ENCODE measurements at places on chromosomes 5 and 9. TPM values are rescaled to one million over a fixed set of nuclear protein-coding genes. Genes with fewer than 3 reads are reported as not detected.

The AQP7 gene
- total RNA-seq: 26.6 TPM

GRCh38 chr5:169171515-169171914 lies 129.4 kb downstream of the SLIT3 start:
- DNase-seq: no peak
- H3K36me3 ChIP-seq: no peaks in the 10 kb centered on the region
- no peak overlapping the region for H3K27ac ChIP-seq
- no peaks in the 10 kb centered on the region for H3K4me1 ChIP-seq
- no peaks in the 10 kb centered on the region for H3K27me3 ChIP-seq

- no peaks in the 10 kb centered on the region for H3K36me3 ChIP-seq
- no peak overlapping the region for H3K4me3 ChIP-seq
- H3K27ac ChIP-seq: no peak overlapping the region
- H3K4me1 ChIP-seq: no peaks in the 10 kb centered on the region
- H3K27me3 ChIP-seq: no peaks in the 10 kb centered on the region
- DNase-seq: no peak
These were observed 25.0 kb upstream of the FREM1 start for GRCh38 chr9:14935106-14935751.

DNA sequence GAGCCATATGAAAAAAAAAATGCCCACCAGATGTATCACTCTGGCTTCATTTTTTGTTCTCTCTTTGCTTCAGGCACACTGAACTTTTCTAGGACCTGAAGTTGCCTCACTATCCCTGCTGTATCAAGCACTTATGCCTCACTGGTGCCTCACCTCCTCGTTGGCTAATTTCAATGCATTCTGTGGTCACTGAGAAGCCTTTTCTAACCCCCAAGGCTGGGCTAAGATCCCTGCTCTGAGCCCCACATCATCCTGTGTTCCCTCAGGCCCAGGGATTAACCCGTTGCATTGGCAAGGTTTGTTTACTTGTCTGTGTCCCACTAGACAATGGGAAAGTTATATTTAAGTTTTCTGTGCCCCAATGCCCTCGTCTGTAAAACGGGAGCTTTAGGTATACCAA lies 362.7 kb downstream of the OSTF1 start:
- no peaks in the 10 kb centered on the region for H3K4me1 ChIP-seq
- no peak overlapping the region for H3K27ac ChIP-seq
- no peak for DNase-seq
- H3K4me3 ChIP-seq: no peak overlapping the region
- no peaks in the 10 kb centered on the region for H3K27me3 ChIP-seq

GRCh38 chr9:110950041-110950645 lies 88.1 kb downstream of the LPAR1 start:
- no peak for DNase-seq
- H3K27me3 ChIP-seq: no peaks in the 10 kb centered on the region
- H3K4me3 ChIP-seq: no peak overlapping the region
- H3K27ac ChIP-seq: no peak overlapping the region

DNA sequence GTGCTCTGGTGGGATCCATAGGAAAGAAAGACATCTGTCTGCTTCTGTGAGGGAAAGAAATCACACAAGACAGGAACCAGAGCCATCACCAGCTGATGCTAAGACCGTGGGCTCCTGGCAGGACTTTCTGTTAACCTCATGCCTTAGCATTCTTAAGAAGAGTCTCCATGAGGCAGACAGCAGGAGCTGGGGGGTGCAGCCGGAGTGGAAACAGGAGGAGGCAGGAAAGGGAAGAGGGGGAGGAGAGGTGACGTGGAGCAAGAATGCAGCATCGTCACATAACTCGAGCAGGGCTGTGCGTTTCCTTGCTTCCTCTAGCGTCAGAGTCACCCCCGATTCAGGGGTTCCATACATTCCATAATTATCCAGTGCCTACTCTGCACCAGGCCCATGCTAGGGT lies 53.6 kb downstream of the ERGIC1 start:
- peaks cover 28% of the 10 kb centered on the region for H3K36me3 ChIP-seq
- no peaks in the 10 kb centered on the region for H3K27me3 ChIP-seq
- H3K4me3 ChIP-seq: no peak overlapping the region
- no peaks in the 10 kb centered on the region for H3K4me1 ChIP-seq
- DNase-seq: no peak

The GMCL2 gene
- total RNA-seq: not detected

DNA sequence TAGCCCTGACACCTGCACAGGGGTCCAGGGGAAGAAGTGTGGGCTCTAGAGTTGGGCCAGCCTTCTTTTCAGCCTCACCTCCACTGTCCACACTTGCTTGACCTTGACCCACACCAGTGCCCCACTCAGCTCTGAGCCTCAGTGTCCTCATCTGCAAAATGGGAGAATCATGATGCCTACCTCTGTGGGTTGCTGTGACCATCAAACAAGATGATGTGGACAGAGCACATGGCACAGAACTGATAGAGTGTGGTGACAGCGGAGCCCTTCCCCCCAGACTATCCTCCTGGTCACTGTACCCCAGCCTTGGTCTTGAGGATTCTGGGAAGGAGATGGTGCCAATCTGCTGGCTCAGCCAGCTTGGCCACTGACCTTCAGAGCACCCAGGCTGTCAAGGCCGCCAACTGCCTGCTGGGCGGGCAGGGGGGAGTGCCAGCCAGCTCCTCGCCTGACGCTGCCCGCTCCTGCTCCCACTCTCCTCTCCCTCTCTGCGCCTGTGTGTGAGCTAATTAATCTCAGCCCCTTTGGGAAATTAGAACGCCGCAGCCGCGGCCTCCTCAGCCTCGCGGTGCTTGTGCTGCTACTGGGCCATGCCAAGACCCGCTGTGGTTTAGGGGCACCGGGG lies 16.7 kb downstream of the CXXC5 start:
- no peaks in the 10 kb centered on the region for H3K27me3 ChIP-seq
- H3K27ac ChIP-seq: peak overlapping the region; percentile 91
- no peak overlapping the region for H3K4me3 ChIP-seq
- peaks cover 98% of the 10 kb centered on the region for H3K4me1 ChIP-seq
- H3K36me3 ChIP-seq: no peaks in the 10 kb centered on the region

DNA sequence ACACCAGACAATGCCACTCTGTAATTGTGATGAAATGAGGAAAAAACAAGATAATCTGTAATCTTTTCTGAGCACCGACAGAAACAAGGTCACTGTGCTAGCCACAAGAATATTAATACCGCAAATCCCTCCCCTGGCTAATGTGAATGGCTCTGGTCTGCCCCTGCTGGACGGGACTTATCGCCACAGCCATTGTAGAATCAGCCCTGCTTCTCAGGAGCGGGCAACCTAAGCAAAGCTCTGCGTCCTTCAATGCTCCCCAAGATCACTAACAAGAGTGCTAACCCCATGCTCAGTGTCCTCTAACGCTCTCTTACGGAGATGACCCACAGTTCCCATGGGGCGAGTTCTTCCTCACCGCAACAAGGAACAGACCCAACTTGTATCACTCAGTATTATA lies 42.7 kb downstream of the OR2V1 start:
- no peak overlapping the region for H3K4me3 ChIP-seq
- no peaks in the 10 kb centered on the region for H3K36me3 ChIP-seq
- no peak for DNase-seq
- H3K4me1 ChIP-seq: no peaks in the 10 kb centered on the region
- peaks cover 3% of the 10 kb centered on the region for H3K27me3 ChIP-seq

DNA sequence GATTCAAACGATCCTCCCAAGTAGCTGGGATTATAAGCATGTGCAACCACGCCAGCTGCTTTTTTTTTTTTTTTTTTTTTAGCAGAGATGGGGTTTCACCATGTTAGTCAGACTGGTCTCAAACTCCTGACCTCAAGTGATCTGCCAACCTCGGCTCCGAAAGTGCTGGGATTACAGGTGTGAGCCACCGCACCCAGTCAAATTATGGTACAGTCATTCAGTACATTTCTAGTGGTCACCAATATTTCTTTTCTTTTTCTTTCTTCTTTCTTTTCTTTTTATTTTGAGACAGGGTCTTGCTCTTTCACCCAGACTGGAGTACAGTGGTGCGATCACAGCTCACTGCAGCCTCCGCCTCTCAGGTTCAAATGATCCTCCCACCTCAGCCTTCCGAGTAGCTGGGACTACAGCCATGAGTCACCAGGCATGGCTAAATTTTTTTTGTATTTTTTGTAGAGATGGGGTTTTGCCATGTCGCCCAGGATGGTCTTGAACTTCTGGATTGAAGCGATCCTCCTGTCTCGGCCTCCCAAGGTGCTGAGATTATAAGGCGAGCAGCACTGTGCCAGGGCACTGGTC lies 25.4 kb upstream of the DCP2 start:
- H3K4me3 ChIP-seq: no peak overlapping the region
- no peak overlapping the region for H3K27ac ChIP-seq
- H3K27me3 ChIP-seq: no peaks in the 10 kb centered on the region
- H3K4me1 ChIP-seq: no peaks in the 10 kb centered on the region
- H3K36me3 ChIP-seq: no peaks in the 10 kb centered on the region

- peak; percentile 61 for DNase-seq
- H3K4me3 ChIP-seq: no peak overlapping the region
- no peaks in the 10 kb centered on the region for H3K36me3 ChIP-seq
- no peaks in the 10 kb centered on the region for H3K27me3 ChIP-seq
- no peak overlapping the region for H3K27ac ChIP-seq
These were observed 24.2 kb upstream of the NREP start for GRCh38 chr5:111781200-111781599.

- DNase-seq: no peak
- H3K27me3 ChIP-seq: no peaks in the 10 kb centered on the region
- no peaks in the 10 kb centered on the region for H3K36me3 ChIP-seq
These were observed 144.0 kb upstream of the RPS23 start for GRCh38 chr5:82422001-82422740.

DNA sequence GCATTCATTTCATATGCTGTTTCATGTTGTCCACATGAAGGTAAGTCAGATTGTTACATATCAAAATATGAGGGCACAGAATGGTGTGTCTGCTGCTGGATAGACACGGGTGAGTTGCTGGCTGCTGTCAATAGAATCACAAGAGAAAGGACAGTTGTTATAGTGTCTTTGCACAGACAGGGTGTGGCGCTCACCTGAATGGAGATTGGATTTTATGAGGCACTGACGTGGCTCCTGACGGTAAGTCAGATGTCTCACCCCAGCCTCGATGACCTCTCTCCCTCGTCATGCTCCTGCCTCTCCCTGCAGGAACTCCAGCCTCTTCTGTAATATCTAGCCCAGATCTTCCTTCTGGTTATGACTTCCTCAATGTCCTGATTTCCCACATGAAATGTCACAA lies 75.4 kb upstream of the SELENOP start:
- no peak overlapping the region for H3K27ac ChIP-seq
- H3K36me3 ChIP-seq: no peaks in the 10 kb centered on the region
- no peak overlapping the region for H3K4me3 ChIP-seq
- H3K27me3 ChIP-seq: no peaks in the 10 kb centered on the region
- DNase-seq: no peak

The ANKRD20A1 gene
- 1.3 TPM for total RNA-seq

The CDC25C gene
- not detected for total RNA-seq

DNA sequence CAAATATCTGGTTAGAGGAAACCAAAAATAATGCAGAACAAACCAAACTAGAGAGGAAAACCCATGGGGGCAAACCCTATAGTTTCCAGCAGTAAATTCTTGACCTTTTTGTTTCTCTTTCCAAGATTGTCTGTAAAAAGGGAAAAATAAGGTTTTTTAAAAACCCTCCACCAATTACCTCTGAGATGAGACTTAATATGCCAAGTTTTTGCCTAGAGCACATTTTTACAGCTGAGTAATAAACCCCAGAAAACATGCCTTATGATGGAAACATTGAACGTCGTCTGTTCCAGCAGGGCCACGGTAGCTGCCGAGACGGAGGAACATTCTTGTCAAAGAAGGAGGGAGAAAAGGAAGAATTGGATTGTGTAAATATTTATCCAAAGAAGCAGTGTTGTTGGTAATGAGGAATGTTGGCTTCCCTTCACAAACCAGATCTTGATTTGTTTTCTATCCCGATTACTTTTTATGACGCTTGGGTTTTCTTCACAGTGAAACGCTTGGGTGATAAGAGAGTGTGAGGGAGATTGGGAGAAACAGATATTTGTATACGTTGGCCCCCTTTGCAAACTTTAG lies 17.3 kb upstream of the MSX2 start:
- no peak for DNase-seq
- no peak overlapping the region for H3K27ac ChIP-seq
- H3K27me3 ChIP-seq: no peaks in the 10 kb centered on the region
- H3K4me1 ChIP-seq: no peaks in the 10 kb centered on the region
- H3K36me3 ChIP-seq: no peaks in the 10 kb centered on the region

The TRIM7 gene
- total RNA-seq: 12.1 TPM

GRCh38 chr9:86546712-86547111 lies 192.5 kb upstream of the TUT7 start:
- DNase-seq: no peak
- no peaks in the 10 kb centered on the region for H3K27me3 ChIP-seq
- H3K27ac ChIP-seq: no peak overlapping the region
- no peaks in the 10 kb centered on the region for H3K4me1 ChIP-seq
- H3K4me3 ChIP-seq: no peak overlapping the region
- H3K36me3 ChIP-seq: no peaks in the 10 kb centered on the region

The PCDHGB1 gene
- total RNA-seq: 4.3 TPM

DNA sequence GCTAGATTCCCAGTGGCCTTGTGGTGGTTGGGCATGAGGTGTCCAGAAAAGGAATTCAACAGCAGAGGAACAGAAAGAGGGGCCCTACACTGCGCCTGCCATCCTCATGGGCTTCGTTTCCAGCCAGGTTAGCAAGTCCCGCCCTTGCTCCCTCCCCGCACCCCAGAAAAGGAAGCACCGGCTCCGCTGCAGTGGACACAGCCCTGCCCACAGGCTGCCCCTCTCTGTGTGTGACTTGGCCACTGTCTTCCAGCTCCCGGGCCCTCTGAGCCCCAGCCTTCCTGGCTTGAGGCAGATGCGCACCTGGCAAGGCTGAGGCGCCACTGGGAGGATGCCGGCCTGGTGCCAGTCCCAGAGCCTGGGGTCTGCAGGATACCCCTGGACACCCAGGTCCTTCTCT lies 305.0 kb upstream of the IRX4 start:
- DNase-seq: no peak
- H3K36me3 ChIP-seq: no peaks in the 10 kb centered on the region
- no peak overlapping the region for H3K27ac ChIP-seq
- H3K27me3 ChIP-seq: no peaks in the 10 kb centered on the region
- H3K4me3 ChIP-seq: no peak overlapping the region

DNA sequence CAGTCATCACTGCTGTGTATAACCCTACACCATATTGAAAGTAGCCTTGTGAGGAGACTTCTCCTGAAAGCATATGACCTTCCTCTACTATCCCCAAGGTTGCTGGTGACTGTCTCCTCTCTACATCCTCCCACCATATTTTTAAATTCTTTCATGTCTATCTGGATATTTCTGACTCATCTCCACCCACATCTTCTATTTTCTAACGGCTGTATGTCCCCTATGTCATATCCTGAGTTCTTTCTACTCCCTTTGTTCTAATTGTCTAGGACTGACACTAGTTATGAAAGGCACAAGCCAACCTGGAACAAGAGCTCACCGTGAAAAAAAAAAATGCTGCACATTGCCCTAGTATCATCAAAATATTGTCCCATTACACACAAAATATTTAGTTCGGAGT lies 218.3 kb upstream of the ZNF462 start:
- H3K27ac ChIP-seq: no peak overlapping the region
- no peaks in the 10 kb centered on the region for H3K4me1 ChIP-seq
- no peaks in the 10 kb centered on the region for H3K36me3 ChIP-seq
- H3K4me3 ChIP-seq: no peak overlapping the region

The CRAT gene
- total RNA-seq: 49.4 TPM

GRCh38 chr5:77768978-77769377 lies 7.2 kb downstream of the TBCA start:
- no peak for DNase-seq
- peaks cover 11% of the 10 kb centered on the region for H3K4me1 ChIP-seq

GRCh38 chr9:108142504-108143201 lies 653.1 kb upstream of the KLF4 start:
- H3K4me3 ChIP-seq: no peak overlapping the region
- peaks cover 34% of the 10 kb centered on the region for H3K4me1 ChIP-seq
- no peaks in the 10 kb centered on the region for H3K27me3 ChIP-seq
- H3K27ac ChIP-seq: peak overlapping the region; percentile 88
- H3K36me3 ChIP-seq: no peaks in the 10 kb centered on the region

The MZB1 gene
- not detected for total RNA-seq

The SLC45A2 gene
- total RNA-seq: not detected
